Bone marrow (tissue), 2 donors: ENCODE measurements at places on chromosomes 12 and 14.

- no peak for DNase-seq
Observed at GRCh38 chr14:59944909-59945308, 25.0 kb downstream of the LRRC9 start.

- DNase-seq = peak; percentile 78
Observed at GRCh38 chr12:78457938-78458337, 406.6 kb upstream of the SYT1 start.

DNA sequence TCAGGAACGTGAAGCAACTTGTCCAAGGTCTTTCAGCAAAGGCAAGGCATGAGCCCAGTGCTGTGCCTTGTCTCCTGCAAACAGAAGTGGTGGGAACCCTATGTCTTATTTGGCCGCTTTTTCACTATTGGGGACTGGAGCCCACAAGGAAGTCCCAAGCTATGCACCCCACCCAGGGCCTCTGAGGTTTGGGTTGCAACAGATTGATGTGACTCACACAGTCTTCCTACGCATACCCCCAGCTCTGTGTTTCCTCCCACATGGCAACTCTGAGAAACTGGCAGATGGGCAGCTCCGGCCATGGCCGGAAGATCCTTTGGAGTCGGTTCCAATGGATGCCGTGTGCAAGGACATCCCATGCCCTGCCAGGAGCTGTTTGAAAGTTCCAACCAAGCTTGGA, 28.3 kb upstream of the CMKLR1 start:
- DNase-seq = no peak

- DNase-seq = no peak
Observed at GRCh38 chr12:90909069-90909770, 45.8 kb downstream of the CCER1 start.

DNA sequence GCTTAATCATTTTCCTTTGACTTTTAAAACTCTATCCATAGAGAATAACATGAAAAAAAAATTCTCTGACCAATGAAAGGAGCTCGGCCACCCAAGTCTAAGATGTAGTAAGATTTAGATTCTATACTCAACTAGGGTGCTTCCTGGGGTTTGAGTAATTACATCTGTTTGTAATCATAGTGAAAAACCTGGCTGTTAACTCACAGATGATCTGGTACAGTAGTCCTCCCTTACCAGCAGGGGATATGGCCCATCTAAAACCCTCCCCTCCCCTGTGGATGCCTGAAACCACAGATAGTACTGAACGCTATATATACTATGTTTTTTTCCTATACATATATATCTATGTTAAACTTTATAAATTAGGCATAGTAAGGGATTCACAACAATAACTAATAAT, 89.2 kb downstream of the DAAM1 start:
- DNase-seq = no peak

DNA sequence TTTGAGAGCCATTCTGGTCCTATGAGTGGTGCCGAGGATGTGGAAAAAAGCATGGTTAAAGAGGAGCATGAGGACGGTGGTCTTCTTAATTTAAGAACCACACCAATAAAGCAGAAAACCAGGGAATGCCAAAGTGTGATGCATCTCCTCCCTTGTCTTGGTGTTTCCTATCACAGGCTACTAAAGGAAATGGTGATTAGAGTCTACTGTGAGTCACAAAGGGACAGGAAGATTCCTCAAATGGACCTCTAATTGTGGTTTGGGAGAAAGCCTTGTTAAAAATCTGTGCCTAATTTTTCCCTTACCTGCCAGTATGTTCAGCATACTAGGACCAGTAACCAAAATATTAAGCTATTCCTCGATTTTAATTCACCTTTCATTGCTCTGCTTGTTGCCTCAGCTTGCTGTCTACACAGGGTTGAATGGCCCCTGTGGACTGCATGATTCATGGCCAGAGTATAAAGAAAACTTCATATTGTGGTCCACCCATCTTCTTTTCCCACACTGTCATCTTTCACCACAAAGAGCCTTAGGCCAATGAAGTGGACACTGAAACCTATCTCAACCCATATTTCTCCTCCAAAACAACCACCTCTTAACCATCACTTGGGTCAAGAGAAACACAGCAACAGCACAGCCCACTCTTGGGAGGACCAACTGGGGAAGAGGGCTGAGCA, 38.8 kb downstream of the DIO2 start:
- DNase-seq = no peak

GRCh38 chr12:52497975-52498374, 4.9 kb upstream of the KRT6A start:
- no peak for DNase-seq
